Osteocyte (in vitro differentiated cells): ENCODE measurements at places on chromosomes 2 and 18.

- no peak for DNase-seq
Measured at GRCh38 chr2:207072571-207072970, 93.2 kb downstream of the KLF7 start.

DNA sequence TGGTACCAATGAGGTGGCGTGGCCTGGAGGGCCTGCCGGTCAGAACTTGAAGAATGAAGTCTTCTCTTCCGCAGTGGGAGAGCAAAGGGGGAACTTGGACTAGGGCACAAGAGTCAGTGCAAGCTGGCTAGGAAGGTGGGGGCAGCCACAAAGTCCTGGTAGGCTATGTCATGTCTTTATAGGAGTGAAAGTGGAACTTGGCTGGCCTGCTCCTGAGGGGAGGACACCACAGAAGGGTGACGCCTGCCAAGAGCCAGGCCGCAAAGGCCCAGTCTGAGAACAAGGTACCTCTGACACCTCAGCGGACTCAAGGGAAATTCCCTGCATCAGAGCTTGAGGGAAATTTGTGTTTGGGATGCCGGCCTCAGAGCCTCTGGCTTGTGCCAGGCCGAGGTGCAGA lies 32.2 kb upstream of the MAP3K20 start:
- DNase-seq, result no peak

DNA sequence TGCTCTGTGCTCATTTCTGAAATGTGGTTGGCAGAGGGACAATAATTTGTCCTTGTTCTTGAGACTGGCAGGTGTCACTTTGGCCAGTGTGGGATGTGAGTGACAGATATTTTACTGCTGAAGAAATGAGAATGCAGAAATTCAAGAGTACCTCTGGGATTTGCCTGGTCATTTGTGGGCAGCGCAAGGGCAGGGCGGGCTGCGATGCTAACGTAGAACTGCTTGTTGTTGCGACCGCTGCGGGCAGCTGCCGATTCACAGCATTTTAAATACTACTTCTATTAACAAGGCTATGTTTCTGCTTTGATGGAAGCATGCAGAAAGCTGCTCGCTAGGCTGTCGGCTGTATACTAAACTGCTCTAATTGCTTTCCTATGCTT lies 268.6 kb downstream of the FIGN start:
- DNase-seq, result no peak

GRCh38 chr2:234840336-234840735 lies 111.5 kb upstream of the SH3BP4 start:
- DNase-seq, result peak; percentile 90

DNA sequence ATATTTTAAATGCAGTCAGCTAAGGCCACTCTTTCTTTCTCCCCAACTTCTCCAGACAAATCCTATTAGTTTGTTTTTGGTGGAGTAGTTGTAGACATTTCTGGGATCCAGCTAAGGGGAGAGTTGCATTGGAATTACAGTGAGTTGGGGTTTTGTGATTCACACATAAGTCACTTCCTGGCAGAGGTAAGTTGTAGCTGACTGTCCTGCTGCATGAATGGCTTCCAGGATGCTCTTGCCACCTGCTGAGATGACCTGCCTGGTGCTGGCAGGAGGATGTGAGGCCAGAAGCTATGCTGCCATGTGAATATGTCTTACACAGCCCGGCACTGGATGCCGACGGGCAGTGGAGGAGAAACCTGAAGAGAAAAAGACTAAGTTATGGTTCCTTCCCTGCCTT lies 243.7 kb downstream of the TDRD15 start:
- DNase-seq, result no peak

- DNase-seq, result peak; percentile 27
Measured at GRCh38 chr2:126995621-126996377, 97.1 kb downstream of the TEX51 start.

- DNase-seq, result no peak
Measured at GRCh38 chr2:159591221-159591620, 25.1 kb downstream of the BAZ2B start.

- DNase-seq, result no peak
Measured at GRCh38 chr2:178863856-178864620, 56.8 kb upstream of the TTN start.

- DNase-seq, result no peak
Measured at GRCh38 chr18:52670896-52671295, 330.9 kb downstream of the DCC start.

- DNase-seq, result no peak
Measured at GRCh38 chr2:14475994-14476393, 156.5 kb upstream of the LRATD1 start.

GRCh38 chr2:163210430-163210918 lies 371.9 kb upstream of the KCNH7 start:
- no peak for DNase-seq

DNA sequence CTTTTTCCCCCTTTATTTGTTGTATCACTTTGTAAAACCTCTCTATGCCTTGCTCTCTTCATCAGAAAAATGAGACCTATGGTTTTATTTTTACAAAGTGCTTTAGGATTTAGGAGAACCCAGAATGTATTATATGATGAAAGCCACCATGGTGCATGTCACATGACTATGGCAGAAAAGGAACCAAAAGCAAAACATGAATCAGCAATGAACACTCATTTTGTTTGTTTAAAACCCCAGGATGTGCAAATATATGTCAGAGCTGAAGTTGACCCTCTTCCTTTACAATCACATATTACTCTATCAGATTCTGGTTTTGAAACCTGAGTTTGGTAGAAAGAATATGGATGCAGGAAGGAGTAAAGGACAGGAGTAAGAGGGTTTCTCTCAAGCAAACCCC lies 70.0 kb downstream of the FIGN start:
- DNase-seq, result no peak

DNA sequence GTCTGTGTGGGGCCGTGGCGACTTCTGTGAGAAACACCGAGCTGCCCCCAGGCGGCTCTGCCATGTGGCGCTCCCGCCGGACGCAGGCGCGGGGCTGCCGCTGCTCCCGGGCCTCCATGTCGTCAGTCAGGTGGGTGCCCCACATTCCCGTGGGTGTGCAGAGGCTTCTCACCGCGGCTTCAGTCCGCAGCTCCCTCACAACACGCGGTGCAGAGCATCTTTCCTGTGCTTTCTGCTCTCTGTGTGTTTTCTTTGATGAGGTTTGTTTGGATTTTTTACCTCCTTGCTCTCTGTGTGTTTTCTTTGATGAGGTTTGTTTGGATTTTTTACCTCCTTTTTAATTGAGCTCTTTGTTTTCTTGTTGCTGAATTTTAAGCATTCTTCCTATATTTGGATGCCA lies 13.0 kb downstream of the AQP12A start:
- DNase-seq, result no peak

- no peak for DNase-seq
Measured at GRCh38 chr18:42527766-42528165, 572.7 kb downstream of the PIK3C3 start.

GRCh38 chr18:41548521-41549260 lies 406.3 kb upstream of the PIK3C3 start:
- DNase-seq, result no peak

- DNase-seq, result no peak
Measured at GRCh38 chr2:64857581-64858471, 131.4 kb upstream of the SLC1A4 start.

DNA sequence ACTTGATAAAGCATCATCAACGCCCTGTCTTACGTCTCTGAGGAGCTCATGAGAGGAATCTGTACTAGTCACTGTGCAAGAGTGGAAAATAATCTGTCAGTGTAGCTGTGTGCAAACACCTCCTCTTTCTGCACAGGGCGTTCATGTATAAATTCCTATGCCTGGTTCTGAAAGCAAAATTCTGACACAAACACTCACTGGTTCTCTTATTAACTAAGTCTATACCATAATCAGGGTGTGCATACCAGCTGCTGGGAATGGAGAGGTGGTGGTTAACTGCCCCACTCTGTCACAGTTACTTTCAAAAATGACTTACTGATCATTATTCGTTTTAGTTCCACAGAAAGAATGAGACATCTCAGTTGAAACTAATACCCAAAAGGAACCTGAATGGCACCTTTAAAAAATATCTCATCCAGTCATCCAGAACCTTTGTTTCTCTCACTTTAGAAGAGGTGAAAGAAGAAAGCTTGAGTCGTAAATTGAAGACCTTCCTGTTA lies 35.7 kb downstream of the STK39 start:
- DNase-seq, result no peak
